SK-N-DZ (cell line): ENCODE measurements at places on chromosomes 12 and 14.

DNA sequence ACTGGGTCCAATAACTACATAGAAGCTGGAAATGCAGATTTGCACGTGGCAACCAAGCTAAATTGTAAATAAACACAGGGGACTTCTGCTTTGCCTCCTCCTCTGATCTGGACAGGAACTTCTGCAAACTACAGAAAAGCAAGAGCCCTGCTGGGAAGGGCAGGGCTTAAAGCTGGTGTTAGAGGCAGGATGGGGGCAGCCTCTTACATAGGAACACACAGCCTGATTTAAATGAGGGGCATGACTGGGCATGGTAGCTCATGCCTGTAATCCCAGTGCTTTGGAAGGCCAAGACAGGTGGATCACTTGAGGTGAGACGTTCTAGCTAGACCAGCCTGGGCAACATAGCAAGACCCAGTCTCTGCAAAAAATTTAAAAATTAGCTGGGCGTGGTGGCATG lies 46.7 kb downstream of the ERH start:
- no peak for DNase-seq

GRCh38 chr12:28360253-28360652 lies 170.0 kb downstream of the CCDC91 start:
- no peak for DNase-seq

- DNase-seq: no peak
Observed at GRCh38 chr14:53515276-53515675, 362.2 kb upstream of the DDHD1 start.

DNA sequence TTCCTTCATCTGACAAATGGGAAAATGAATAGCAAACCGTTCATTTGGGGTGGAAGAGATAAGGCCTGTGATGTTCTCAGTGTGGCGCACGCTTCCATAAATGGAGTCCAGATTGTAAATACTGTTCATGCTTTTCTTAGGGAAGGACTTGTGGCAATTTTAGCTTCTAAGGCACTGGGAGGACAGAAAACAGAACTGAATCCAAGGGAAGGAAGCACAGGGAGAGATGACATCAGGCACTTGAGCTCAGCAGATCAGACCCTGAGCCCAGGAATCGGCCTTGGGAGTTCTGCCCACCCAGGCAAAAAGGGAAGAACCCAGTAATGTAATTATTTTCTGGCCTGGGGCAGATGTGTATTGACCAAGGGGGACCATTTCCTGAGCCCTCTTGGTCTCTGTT lies 7.2 kb upstream of the SH2B3 start:
- DNase-seq: no peak

- no peak for DNase-seq
Observed at GRCh38 chr12:87847147-87847546, 182.1 kb downstream of the C12orf50 start.

DNA sequence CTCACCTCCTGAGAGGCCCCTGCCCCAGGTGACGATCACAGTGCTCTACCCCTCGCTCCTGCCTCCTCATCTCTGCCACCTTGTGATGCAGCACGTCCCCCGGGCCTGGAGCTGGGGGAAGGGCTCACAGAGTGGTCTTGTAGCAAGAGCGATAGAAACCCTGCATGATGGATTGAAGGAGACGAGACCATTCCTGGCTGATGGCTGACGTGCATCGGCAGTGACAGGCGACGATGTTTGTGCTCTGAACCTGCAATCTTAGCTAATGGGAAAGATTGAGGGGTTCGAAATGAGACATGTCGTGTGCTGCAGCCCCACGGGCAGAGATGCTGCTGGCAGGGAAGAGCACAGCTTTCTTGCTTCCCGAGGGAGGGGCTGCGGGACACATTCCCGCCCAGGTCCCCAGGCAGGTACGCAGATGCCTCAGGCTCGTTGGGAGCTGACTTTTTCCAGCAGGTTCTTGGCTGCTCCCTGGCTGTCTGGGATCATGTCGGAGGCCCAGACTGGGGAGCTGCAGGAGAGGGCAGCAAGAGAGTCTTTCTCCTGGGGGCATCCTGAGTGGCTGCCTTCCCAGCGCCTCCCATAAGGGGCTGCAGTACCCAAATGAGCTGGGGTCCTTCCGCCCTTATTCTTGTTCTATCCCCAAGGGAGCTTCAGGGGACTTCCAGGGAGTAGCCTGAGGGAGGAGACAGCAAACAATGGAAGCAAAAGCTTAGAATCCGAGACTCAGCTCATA lies 38.7 kb upstream of the GPATCH2L start:
- no peak for DNase-seq

GRCh38 chr12:89451841-89452251 lies 72.8 kb downstream of the GALNT4 start:
- DNase-seq: no peak

GRCh38 chr12:100646896-100647295 lies 73.4 kb downstream of the GAS2L3 start:
- no peak for DNase-seq

- DNase-seq: no peak
Observed at GRCh38 chr12:93256256-93256969, 121.3 kb upstream of the NUDT4 start.

GRCh38 chr12:9381619-9382018 lies 173.4 kb upstream of the PZP start:
- no peak for DNase-seq

DNA sequence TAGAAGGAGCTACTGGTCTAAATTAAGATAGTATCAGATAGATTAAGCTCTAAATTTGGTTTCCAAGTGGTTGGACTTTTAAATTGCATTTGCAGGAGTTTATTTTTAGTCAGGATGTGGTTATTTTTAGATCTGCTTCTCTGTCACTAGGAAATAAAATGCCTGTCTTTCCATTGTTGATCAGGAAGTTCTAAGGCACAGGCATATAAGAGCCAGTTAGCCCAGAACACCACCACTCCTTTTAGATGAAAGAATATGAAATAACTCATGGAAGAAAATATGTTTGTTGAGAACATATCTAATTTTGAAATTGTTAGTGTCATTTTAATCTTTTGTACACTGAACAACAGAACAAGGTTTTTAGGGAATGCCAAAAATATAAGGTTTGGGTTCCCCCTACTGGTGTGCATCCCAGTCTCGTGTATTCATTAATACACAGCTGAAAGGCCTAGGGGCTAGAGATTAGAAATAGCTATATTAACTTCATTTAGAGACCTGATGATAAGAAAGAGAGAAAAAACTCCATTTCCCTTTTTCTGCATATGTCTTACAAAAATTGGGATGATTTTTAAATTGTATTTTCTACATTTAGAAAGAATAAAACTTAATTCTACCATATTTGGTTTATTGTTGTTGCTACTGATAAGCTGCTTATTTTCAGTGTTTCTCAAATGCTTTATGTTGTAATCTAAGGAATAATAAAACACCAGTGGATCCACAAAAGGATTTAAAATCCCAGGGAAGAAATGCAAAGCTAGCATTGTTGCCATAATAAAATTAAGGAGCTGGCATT lies 67.2 kb downstream of the RIC8B start:
- peak; percentile 35 for DNase-seq

- DNase-seq: no peak
Observed at GRCh38 chr12:100716945-100717732, 77.4 kb upstream of the ANO4 start.

DNA sequence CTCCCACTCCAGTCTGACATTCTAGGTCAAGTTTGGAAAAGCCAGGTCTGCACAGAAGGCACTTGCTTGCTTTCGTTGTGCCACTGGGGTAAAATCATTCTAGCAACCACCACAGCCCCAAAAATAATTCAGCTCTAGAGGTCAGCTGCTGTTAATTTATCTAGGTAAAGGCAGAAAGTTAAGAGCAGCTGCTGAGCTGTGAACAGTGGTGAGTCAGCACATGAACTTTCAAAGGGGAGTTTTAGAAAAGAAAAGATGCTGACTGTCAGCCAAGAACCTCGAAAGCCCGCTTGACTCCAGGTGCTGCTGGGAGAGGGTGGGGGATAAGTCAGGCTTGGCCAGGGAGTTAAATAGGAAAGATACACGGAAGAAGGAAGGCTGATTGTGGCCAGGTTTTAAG lies 12.7 kb downstream of the CCDC197 start:
- no peak for DNase-seq

DNA sequence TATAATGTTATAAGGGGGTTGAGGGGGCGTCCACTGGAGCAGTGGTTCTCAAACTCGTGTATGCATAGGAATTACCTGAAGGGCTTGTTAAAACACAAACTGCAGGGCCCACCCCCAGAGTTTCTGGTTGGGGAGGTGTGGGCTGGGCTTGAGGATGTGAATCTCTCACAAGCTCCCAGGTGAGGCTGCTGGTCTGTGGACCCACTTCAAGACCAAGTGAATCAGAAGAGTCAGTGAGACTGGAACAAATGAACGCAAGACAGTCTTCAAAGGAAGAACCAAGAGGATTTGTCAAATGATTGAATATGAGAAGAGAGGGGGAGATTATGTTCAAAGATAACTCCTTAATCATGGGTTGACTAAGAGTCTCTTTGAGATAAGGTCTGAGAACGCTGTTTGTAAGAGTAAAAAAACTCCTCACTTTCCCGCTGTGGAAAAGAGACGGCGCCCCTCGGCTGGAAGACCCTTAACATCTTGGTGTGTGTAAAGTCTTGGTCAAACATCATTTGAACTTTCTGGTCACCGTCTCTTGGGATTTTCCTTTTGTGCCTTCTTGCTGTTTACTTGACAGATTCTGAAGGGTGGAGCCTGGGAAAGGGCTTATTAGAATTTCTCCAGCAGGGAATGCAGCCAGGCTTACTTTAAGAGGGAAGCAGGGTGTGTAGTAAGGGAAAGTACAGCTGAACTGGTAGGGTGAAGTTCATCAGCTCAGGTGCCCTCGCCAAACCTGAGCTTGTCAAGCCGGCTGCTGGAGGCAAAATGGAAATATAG lies 5.3 kb upstream of the FOXN3 start:
- DNase-seq: no peak

DNA sequence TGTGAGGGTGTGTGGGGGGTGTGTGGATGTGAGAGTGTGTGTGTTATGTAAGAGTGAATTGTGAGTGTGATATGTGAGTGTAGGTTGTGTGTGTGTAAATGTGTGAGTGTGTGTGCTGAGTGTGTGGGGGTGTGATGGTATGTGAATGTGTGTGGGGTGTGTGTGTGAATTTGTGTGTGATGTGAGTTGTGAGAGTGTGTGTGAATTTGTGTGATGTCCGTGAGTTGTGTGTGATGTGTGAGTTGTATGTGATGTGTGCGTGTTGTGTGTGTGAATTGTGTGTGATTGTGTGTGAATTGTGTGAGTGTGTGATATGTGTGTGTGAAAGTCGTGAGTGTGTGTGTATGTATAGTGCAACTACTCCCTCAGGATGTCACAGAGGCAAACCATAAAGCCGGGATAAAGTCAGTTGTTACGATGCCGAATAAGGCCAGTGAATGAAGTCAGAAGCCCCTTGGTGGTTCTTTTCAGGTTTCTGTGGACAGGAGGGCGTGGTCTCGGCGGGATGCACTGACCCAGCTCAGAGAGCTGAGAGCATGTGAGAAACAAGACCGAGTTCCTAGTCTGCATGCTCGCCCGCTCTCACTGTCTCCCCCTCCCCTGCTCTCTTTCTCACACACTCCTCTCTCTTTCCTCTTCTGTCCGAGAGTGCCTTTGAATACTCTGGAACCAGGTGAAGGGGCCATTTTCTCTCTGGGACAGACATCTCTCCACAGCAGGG lies 71.8 kb upstream of the MAX start:
- DNase-seq: peak; percentile 37

DNA sequence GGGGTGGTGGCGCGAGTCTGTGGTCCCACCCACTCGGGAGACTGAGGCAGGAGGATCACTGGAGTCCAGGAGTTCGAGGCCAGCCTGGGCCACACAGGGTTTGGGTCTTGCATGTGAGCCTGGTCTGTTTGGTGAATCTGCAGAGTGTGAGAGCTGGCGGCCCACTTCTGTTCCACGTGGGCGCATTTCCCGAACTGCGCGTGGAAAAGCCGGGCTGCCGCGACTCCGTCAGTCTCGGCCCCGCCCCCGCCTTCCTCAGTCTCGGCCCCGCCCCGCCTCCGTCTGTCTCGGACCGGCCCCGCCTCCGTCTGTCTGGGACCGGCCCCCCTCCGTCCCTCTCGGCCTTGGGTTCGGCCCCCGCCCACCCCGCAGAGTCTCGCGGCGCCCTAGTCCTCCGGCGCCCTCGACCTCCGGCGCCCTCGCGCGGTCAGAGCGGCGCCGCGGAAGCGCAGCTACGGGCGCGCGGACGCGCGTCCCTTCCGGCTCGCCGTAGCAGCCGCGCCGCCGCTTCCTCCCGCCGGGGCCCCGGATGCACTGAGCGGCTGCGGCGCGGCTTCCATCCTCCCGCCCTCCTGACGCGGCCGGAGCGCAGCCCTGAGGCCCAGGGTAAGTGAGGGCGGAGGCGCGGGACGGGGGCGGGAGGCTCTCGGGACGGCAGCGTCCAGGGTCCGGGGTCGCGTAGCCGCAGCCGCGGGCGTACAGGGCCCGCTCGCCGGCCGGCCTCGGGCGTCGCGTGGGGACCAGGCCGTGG lies at the start of gene EP400:
EP400 (plus strand) TSS at position 512 of the 751 bp plus-strand sequence. CDS start 10,678 bp downstream, outside the sequence.
- peak; percentile 89 for DNase-seq

DNA sequence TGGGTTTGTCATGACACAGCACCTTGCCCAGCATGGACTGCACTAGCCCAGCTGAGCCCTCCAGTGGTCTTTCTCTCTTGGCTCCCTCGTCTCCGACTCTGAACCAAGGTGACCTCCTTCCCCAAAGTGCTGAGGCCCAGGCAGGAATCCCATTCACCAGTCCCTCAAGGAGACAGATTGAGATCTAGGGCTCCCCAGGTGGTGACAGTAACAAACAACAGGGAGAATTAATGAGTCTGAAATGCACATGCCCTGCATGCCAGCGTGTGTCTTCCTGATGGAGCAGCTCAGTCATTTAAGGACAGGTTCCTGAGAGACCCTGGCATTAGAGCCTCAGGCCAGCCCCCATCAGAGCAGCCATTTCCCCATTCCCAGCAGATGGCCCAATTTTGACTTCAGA lies 51.4 kb upstream of the OAS1 start:
- peak; percentile 29 for DNase-seq

DNA sequence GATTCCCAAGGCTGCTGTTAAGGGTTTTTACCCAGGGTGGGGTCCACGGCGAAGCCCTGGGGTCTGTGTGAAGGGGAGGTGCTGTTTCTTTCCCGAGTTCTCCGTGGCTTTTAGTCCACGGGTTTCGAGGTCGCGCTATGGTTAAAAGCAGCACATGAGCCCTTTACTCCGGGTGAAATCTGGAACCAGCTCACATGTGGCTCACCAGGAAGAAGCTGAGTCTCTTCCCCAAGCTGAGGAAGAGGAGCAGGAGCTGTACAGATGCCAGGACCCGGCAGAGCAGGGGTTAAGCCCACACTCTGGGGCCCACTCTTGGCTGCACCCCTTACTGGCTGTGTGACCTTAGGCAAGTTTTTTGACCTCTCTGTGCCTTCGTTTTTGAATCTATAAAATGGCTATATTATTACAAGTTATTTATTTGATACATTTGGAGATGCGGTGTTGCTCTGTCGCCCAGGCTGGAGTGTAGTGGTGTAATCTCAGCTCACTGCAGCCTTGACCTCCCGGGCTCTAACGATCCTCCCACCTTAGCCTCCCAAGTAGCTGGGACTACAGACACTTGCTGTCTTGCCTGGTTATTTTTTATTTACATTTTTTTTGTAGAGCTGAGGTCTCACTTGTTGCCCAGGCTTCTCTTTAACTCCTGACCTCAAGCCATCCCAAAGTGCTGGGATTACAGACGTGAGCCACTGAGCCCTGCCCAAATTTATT lies 266.3 kb downstream of the AACS start:
- no peak for DNase-seq
